T follicular helper cell (primary cell): ENCODE measurements at places on chromosomes 5 and 9.

GRCh38 chr9:112787978-112788377 lies 37.4 kb downstream of the SNX30 start:
- DNase-seq: no peak

DNA sequence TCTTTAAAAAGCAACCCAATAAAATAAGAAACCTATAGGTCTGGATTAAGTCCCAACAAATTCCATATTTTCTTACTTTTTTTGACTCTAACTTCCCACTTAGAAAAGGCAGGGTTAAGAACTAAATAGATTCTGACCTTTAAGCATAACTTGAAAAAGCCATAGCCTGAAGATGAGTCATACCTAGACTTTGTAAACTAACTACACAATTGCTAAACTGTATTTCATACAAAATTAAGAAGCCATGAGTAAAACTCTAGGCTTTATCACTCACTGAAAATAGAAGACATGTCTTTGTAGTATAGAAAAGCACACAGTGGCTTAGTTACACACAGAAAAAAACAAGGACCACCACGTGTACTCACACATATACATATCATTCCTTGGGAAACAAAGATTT lies 51.5 kb downstream of the MLLT3 start:
- DNase-seq: no peak

- no peak for DNase-seq
These were observed 148.1 kb upstream of the MPDZ start for GRCh38 chr9:13427587-13427986.

GRCh38 chr9:99605016-99605743 lies 216.5 kb upstream of the NR4A3 start:
- DNase-seq: no peak

- DNase-seq: no peak
These were observed 20.4 kb downstream of the RPS23 start for GRCh38 chr5:82257729-82258128.
